Activated T-helper 17 cell treated with anti-CD3 and anti-CD28 coated beads, Interleukin-2, amount 50 U/mL, for 72 hours (primary cell): ENCODE measurements at places on chromosomes 5 and 9. TPM values are rescaled to one million over a fixed set of nuclear protein-coding genes. Genes with fewer than 3 reads are reported as not detected.

Gene HRCT1
- total RNA-seq, result not detected

Gene PTPRD
- 0.04 TPM for total RNA-seq

Gene IL13
- total RNA-seq, result 2.4 TPM

Gene MARCOL
- not detected for total RNA-seq

Gene CSF2
- total RNA-seq, result 14.6 TPM
